ENCODE measurements at places on chromosomes 12 and 14.

DNA sequence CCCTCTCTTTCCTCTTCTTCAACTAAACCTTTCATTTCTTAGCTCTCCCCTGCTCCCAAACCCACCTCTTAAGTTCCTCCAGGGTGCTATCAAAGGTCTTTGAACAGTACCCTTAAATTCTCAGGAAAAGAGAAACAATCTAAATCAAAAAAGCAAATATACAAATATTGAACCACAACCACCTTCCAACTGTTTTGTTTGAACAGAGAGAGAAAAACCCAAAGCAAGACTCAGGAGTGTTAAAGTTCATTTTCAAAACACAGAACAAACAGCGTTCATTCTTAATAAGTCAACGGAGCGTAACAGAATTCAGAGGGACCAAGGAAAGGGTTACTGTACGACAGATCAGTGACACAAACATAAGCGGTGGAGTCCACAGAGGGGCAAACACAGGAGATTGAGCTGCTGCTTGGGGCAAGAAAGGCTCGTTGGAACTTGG is 73.3 kb downstream of the NDUFA12 start:
- DNase-seq, result no peak

- DNase-seq, result no peak
Measured at GRCh38 chr12:93033948-93034347, 104.9 kb upstream of the EEA1 start.

DNA sequence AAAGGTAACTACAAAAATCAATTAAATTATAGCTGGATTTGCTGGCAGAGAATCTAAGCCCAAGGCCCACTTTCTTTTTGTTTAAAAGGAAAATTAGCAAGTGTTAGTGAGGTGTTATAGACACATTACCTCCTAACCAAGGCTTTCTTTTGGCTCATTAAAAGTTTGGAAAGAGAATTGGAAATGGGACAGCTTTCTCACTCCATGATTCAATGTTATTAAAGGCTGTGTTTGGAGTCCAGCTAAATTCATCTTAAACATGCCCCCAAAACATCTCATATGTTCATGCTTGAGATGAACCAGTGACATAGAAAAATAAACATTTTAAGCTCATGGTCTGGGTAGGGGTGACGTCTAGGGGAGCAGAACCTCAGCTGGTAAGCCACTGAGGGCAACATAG is 13.4 kb upstream of the PGF start:
- DNase-seq, result no peak

GRCh38 chr14:105294142-105294597 is 6.6 kb downstream of the BRF1 start:
- DNase-seq, result peak; percentile 88

DNA sequence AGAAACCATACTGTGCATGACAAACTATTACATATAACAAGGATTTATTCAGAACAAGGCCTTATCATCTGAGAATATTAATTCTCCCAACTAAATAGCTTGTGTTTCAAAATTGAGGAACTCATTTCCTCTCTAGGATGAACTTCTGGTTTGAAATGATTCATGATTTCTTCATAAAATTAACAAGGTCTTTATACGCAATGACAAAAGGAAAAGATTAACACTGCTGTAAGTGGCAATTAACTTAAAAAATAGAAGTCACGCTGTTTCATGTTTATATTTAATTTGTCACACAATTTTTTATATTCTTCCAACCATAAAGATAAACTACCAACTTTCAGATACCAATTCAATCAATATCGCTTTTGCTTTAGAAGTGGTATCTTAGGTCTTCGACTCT is 80.8 kb downstream of the GRIP1 start:
- no peak for DNase-seq

GRCh38 chr14:74064426-74064825 is 19.8 kb downstream of the ALDH6A1 start:
- DNase-seq, result no peak

DNA sequence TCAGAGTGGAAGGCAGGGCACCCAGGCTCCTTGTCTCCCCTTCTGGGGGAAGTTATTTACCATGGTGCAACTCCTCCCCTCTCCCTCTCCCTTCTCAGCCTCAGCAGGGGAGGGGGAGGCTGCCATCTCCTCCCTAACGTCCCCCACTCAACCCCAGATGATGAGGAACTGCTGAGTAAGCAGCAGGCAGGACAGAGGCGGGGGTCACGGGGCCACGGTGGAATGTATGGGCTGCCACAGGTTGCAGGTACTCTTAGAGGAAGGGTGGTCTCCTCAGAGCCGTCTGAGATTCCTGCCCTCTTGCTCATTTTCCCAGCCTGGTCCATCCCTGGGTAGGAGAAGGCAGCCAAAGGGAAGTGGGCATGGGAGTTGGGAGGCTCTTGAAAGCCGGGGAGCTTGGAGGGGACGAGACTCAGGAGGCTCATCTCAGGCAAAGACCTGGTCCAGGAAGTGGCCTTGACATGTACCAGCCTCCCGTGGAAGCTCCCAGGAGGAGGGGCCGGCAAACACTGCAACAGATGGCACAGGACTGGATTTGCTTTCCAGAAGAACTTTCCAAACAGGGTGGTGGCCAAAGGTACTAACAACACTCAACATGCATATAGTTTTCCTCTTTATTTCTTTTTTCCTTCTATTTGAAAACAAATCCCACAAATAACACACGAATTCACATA is 19.0 kb downstream of the RIN3 start:
- DNase-seq, result peak; percentile 16

- no peak for DNase-seq
Measured at GRCh38 chr12:95481072-95481471, 7.1 kb downstream of the METAP2 start.

- no peak for DNase-seq
Measured at GRCh38 chr14:21229821-21230220, 39.4 kb downstream of the HNRNPC start.

GRCh38 chr14:24181371-24182077 is 7.1 kb downstream of the IPO4 start:
- DNase-seq, result no peak

- no peak for DNase-seq
Measured at GRCh38 chr14:103973354-103973753, 31.0 kb upstream of the RD3L start.

DNA sequence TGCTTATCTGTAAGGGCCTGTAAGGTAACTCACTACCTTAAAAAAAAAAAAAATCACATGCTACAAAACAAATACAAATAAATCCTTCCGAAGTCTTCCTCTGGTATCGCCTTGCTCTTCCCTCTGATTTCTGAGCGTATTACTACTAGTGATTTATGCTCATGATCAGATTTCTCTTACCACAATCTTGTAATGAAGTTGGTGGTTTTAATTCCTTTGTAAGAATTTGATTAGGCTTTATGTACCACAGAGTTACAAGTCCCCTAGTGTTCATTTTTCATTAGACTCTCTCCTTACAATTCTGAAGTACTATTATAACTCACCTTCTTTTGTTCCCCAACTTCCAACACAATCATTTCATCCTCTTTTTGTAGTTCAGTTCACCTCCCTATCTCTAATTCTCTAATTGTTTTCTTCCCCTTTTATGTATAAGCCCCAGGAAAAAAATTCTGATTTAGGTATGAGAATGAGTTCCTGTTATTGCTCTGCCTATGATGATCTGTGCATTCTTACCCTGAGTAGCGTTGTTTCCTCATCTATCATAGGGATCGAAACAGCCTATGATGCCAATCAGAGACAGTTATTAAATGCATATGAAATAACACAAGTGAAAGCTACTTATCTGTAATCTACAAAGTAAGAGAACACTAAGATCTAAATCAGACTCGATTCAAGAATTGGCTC is 81.5 kb downstream of the EPS8 start:
- DNase-seq, result no peak

GRCh38 chr14:64438181-64438841 is 27.0 kb upstream of the AKAP5 start:
- no peak for DNase-seq

DNA sequence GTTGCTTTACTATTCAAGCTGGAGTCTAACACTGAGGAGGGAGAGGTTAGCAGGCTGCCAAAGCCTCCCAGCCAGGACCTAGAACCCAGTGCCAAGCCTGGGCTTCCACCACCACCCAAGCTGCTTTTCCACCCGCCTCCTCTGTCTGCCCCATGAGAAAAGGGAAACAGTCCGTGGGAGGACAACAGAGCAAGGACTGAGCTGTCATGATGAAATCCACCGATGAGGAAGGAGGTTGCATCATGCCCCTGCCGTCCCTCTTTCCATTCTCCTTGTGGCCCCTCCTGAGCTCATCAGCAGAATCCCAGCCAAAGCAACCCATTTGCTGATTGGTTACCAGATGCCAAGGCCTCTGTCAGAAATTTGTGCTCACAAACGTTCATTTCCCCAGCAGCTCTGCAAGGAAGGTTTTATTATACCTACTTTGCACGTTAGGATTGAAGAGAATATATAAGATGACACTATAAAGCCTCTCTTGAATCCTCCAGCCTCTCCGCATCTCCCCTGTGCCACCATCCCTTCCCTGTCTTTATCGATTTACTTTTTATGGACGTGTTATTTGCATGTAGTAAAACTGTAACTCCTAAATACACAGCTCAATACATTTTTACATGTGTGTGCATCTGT is 6.3 kb upstream of the SERPINA1 start:
- DNase-seq, result no peak

DNA sequence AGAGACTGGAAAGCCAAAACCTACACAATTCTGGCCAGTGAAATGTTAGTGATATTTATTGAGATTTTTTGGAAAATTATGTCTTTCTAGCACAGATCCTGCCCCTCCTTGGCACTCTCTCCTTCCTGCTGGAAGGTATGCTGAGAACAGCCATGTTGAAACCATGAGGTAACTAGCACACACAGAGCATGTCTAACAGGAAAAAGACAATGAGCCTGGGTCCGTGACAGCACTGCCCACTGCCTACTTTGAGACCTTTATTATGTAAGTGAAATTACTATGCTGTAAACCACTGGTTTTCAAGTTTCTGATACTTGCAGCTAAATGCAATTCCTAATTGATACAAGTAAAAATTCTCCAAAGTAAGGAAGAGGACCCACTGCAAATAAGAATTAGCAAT is 81.6 kb upstream of the SINHCAF start:
- no peak for DNase-seq

DNA sequence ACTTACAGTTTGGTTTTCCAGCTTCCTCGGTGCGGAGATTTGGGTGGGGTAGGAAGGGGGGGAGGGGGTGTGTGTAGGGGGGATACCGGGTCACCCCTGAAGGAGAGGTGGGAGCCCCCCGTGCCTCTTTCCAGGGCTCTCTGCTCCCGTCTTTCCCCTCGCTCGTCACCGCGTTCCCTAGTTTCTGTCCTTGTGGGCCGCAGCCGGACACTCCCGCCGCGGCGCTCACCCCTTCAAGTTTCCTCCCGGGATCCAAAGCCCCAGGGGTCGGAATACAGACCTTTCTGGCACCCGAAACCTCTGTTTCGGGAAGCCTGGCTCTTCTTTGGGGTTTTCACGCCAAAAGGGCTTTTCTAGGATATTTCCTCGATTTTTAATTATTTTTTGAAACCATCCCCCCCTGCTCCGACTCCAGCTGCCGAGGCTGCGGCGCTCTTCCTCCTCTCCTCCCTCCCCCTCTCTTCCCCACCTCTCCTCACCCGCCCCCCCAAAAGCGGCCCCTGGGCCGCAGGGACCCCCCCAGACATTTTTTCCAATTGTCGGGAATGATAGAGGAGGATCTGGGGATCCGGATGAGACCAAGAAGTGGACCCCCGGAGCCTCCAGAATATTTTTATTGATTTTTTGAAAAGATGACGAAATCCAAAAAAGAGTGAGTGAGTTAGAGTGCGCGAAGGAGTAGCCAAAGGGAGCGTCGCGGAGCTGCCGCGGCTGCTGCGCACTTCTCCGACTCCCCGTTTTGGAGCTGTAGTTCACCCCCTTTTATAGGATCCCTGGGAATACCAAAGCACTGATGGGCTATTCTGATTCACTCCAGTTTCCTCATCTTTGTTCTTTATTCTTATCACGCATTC is 1.7 kb downstream of the CCND2 start:
- no peak for DNase-seq

DNA sequence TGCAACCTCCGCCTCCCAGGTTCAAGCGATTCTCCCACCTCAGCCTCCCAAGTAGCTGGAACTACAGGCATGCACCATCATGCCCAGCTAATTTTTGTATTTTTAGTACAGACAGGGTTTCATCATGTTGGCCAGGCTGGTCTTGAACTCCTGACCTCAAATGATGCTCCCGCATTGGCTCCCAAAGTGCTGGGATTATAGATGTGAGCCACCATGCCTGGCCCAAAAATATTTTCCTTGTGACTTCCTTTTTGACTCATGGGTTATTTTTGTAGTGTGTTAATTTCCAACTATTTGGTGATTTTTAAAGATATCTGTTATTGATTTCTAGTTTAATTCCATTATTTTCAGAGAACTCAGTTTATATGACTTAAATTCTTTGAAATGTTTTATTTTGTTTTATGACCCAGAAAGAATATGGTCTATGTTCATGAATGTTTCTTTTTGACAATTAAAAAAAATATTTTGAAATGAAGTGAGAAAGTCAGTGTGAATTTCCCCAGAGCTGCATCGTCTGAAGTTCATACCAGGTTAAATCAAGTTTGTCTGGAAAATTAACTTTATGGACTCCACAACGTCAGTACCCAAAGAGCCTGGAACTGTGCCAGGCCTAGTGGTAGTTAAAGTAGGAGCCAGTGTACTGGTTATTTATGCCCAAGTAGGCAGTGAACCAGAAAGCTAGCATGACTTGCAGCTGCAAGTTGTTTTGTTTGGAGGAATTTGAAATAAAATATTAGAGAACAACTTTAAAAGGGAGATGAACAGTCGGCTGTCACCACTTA is 2.8 kb upstream of the CDKL1 start:
- no peak for DNase-seq

DNA sequence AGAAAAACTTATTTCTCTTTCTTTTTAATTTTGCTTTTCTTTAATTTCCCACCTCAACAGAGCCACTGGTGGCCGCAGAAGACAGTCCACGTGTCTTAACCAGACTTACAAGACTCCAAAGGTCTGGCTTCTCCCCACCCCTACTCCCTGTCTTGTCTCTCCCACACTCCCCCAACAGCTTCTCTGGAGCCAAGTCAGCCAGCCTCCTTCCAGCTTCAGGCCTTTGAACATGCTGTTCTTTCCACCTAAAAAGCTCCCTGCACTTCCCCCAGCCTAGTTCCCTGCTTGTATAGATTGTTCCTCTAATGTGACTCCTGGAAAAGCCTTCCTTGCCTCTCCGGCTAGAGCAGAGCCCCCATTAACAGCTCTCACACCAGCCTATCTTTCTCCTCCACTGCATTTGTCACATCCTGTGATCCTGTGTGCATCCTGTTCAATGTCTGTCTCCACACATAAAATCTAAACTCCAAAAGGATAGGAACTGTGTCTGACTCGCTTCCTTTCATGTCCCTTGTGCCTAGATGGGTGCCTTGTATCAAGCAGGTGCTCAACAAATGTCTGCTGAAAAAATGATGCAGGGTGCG is 7.8 kb upstream of the DYNLL1 start:
- DNase-seq, result no peak

- no peak for DNase-seq
Measured at GRCh38 chr14:38828183-38828827, 274.7 kb downstream of the SEC23A start.

- DNase-seq, result no peak
Measured at GRCh38 chr12:53234271-53234914, 2.4 kb upstream of the RARG start.

Measured in activated naive CD4-positive, alpha-beta T cell treated with anti-CD3 and anti-CD28 coated beads, Interleukin-2, amount 10 ng/mL, durations not matched to agents 7 days and 5 days (primary cell).